ENCODE measurements at places on chromosomes 4 and X. TPM values are rescaled to one million over a fixed set of nuclear protein-coding genes. Genes with fewer than 3 reads are reported as not detected.

MID2 gene
- 15.1 TPM for total RNA-seq

DOK7 gene
- not detected for total RNA-seq

CRLF2 gene
- not detected for total RNA-seq

ABLIM2 gene
- total RNA-seq, result not detected

ZAR1 gene
- total RNA-seq, result under 0.01 TPM

PLXNB3 gene
- 5.5 TPM for total RNA-seq

C4orf36 gene
- total RNA-seq, result 0.77 TPM

LDB2 gene
- total RNA-seq, result 38.7 TPM

VCX3B gene
- not detected for total RNA-seq

All from uterine smooth muscle cell (primary cell).